ENCODE measurements at places on chromosomes 3 and 15. TPM values are rescaled to one million over a fixed set of nuclear protein-coding genes. Genes with fewer than 3 reads are reported as not detected.
A peak's percentile ranks its signal among the peaks of the same experiment; 100 is the strongest.

DNA sequence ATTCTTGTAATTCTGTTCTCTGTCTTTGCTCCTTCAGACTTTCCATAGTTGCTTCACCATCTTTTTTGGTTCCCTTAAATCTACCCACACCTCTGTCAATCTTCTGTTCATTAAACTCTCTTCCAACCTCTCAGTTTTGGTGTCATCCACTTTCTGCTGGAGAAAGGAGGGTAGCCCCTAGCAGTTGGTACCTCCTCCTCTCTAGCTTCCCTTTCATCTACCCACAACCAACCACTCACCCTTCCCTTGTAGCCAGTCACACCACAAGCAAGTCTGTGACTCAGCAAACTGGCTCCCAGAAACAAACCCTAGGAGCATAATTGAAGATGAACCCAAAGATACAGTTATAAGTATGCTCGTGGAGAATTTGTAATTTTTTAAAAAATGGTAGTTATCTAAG lies 318.6 kb downstream of the FHIT start:
- H3K4me1 ChIP-seq = peaks cover 4% of the 10 kb centered on the region
- H3K36me3 ChIP-seq = no peaks in the 10 kb centered on the region
- H3K27ac ChIP-seq = no peak overlapping the region
- DNase-seq = no peak
- no peak overlapping the region for H3K4me3 ChIP-seq

DNA sequence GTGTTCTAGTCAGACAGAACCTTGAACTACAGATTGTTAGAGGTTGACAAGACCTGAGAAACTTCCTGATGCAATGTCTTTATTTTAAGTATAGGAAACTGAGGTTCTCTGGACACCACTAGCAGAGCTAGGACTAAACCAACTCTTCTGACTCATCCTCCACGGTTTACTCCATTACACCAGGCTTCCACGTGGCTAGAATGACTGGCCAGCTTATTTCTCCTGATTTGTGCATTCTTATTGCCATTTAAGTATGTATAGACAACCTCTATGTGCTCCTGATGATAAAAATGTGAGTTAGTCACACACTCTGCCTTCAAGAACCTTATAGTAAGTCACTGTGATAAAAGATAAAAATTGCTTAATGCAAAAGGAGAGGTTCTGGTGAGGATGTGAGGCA lies 182.7 kb downstream of the MEX3B start:
- H3K4me1 ChIP-seq = no peaks in the 10 kb centered on the region
- no peak overlapping the region for H3K4me3 ChIP-seq
- H3K27me3 ChIP-seq = no peaks in the 10 kb centered on the region
- H3K36me3 ChIP-seq = no peaks in the 10 kb centered on the region

The ITIH1 gene
- not detected for total RNA-seq

The C2CD4B gene
- total RNA-seq = 0.58 TPM

DNA sequence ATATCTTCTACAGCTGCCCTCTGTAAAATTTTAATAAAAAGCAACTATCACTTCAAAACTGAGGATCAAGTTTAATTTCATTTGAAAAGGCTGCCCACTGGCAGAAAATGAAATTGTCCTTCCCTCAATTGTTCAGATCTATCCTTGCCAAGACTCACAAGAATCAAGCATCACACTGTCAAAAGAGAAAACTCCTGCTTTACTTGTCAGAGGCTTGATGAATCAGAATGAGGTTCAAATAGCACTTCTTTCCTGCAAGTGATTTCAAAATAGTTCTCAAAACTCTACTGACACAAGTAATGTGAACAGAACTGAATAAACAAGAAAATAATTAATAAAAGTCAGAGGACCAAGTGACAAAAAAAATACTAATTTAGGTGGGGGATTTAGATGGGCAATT lies 70.6 kb downstream of the GOLIM4 start:
- peaks cover 17% of the 10 kb centered on the region for H3K36me3 ChIP-seq
- H3K27me3 ChIP-seq = no peaks in the 10 kb centered on the region
- H3K4me3 ChIP-seq = peak overlapping the region; percentile 60

GRCh38 chr3:144142151-144142840 lies 170.7 kb downstream of the DIPK2A start:
- no peak overlapping the region for H3K27ac ChIP-seq
- H3K27me3 ChIP-seq = peaks cover 3% of the 10 kb centered on the region
- no peaks in the 10 kb centered on the region for H3K36me3 ChIP-seq
- H3K4me3 ChIP-seq = no peak overlapping the region
- DNase-seq = no peak
- H3K4me1 ChIP-seq = no peaks in the 10 kb centered on the region

The LSAMP gene
- not detected for total RNA-seq

The SLC6A11 gene
- total RNA-seq = not detected

GRCh38 chr15:74227968-74228722 lies 8.0 kb upstream of the CCDC33 start:
- no peaks in the 10 kb centered on the region for H3K4me1 ChIP-seq
- H3K27me3 ChIP-seq = peaks cover 17% of the 10 kb centered on the region
- no peak overlapping the region for H3K4me3 ChIP-seq
- DNase-seq = no peak
- no peak overlapping the region for H3K27ac ChIP-seq
- H3K36me3 ChIP-seq = no peaks in the 10 kb centered on the region

The PLA1A gene
- total RNA-seq = 0.31 TPM

The POLQ gene
- total RNA-seq = 31.0 TPM

GRCh38 chr15:92614301-92614700 lies 41.3 kb downstream of the FAM174B start:
- H3K4me1 ChIP-seq = no peaks in the 10 kb centered on the region
- no peaks in the 10 kb centered on the region for H3K36me3 ChIP-seq
- DNase-seq = no peak
- no peak overlapping the region for H3K4me3 ChIP-seq
- H3K27me3 ChIP-seq = no peaks in the 10 kb centered on the region

DNA sequence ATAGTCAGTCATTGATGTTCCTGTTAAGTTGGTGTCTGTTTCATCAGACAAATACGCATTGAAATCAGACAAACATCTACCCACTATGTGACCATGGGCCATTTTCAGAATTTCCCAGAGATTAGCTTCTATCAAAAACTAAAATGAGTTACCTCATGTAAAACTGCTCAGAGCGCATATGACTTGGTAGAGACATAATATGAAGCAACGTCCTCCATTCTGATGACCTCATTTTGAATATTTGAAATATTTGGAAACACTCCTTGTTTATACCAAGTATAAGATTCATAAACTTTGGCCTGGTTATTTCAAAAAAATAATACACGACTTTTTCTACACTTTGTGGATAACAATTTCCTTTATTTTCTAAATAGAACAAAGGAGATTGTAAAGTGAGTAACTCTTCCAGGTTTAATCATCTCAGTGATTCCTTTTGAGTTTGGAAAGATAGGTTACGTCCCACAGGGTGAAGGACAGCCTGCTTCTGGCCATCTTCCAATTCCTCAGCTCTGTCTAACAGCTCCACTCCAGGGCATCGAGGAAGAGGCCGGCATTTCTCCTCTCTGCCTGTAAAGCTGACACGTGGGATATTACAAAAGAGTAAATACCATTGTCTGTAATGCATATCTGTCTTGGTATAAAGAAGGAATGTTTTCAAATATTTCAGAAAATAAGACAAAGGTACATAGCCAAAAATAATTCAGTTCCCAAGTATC lies 122.6 kb downstream of the CADM2 start:
- H3K27me3 ChIP-seq = no peaks in the 10 kb centered on the region
- H3K27ac ChIP-seq = no peak overlapping the region
- no peak overlapping the region for H3K4me3 ChIP-seq
- DNase-seq = no peak
- no peaks in the 10 kb centered on the region for H3K4me1 ChIP-seq

The ADCY5 gene
- not detected for total RNA-seq

GRCh38 chr3:183211352-183211751 lies 41.7 kb upstream of the B3GNT5 start:
- DNase-seq = no peak
- H3K27me3 ChIP-seq = peaks cover 2% of the 10 kb centered on the region
- peaks cover 19% of the 10 kb centered on the region for H3K36me3 ChIP-seq
- peak overlapping the region; percentile 50 for H3K27ac ChIP-seq
- peaks cover 20% of the 10 kb centered on the region for H3K4me1 ChIP-seq
- no peak overlapping the region for H3K4me3 ChIP-seq

The DNAJA4 gene
- 75.9 TPM for total RNA-seq

DNA sequence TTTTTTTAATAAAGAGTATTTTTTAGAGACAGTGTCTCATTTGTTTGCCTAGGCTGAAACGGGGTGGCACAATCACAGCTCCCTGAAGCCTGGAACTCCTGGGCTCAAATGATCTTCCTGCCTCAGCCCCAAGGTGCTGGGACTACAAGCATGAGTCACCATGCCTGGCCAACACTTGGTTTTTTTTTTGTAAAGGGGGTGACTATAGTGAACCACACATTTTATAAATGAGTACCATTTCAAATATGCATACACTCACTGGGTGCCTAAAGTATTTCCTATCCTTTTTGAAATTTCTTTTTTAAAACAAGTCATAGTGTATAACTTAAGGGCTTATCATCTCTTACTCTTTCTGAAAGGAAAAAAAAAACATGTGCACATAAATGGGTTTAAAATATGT lies 325.2 kb upstream of the MEIS2 start:
- no peak for DNase-seq
- no peak overlapping the region for H3K27ac ChIP-seq
- H3K27me3 ChIP-seq = no peaks in the 10 kb centered on the region
- no peaks in the 10 kb centered on the region for H3K4me1 ChIP-seq
- H3K4me3 ChIP-seq = no peak overlapping the region
- no peaks in the 10 kb centered on the region for H3K36me3 ChIP-seq

DNA sequence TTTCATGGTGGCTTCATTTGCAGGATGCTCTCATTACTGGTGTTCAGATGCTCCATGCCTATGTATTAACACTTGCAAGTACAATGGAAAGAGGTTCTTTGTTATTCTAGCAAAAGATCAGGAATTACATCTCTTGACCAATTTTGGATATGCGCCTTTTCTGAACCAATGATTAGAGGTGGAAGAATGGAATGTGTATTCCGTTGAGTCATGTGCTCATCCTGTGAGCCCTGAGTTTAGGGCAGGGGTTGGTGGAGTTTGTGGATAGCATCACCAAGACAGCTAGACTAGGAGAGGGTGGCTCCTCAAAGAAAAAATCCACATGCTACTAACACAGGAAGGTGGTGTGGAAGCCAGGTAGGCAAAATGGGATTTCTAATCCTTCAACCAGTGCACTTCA lies 80.7 kb upstream of the SLC25A26 start:
- no peaks in the 10 kb centered on the region for H3K36me3 ChIP-seq
- no peaks in the 10 kb centered on the region for H3K4me1 ChIP-seq
- no peak overlapping the region for H3K4me3 ChIP-seq
- DNase-seq = no peak
- H3K27me3 ChIP-seq = no peaks in the 10 kb centered on the region

DNA sequence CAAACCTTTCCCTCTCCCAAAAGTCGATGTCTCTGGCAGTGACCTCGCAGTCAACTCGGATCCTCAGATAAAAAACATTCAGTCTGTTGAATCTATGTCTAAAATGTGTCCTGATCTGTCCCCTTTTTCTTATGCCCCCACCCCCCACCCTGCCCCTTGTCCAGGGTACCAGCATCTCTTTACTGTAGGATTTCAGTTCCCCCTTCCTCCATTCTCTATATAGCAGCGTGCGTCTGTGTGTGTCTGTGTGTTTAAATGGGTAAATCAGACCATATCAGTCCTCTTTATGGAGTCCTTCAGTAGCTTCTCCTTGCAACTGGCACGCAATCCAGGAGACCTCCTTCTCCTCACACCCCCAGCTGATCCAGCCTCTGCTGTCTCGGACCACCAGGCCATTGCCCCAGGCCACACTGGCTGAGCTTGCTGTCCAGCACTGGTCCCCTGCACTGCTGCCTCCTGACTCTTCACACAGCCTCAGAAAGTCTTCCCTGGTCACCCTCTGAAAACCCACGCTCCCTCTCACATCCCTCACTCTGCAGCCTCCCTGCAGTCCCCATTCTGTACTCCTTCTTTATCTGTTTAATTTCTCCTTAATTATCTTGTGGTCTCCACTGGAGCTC lies 1.5 kb downstream of the LRRK1 start:
- H3K27ac ChIP-seq = no peak overlapping the region
- peaks cover 60% of the 10 kb centered on the region for H3K27me3 ChIP-seq
- DNase-seq = no peak

DNA sequence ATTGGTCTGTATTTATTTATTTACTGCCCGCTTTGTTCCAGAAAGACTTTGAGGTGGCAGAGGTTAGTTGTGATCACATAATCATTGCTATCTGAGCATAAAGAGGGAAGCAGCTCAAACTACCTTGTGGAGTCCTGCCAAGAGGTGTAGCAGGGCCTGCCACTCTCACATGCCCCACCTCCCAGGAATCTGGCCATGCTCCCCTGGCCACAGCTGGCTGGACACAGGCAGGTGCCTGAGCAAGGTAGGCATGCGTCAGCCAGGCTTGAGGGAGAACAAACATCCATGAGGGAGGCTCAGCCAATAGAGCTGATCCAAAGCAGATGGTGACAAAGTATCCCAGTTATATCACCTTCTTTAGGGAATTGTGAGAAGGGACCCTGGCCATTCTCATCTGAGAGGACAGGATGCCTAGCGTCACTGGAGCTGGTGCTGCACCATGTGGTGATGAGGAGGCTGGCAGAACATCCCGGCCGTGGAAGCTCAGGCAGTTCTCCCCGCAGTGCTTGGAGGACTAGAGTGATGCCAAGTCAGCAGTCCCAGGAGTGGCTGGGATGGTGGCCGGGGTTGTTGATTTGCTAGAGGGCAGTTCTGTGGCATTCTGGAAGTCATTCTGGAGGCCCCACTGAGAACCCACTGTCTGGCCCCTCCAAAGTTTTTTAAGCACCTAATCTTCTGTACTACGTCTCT lies 6.8 kb upstream of the POLG start:
- H3K4me3 ChIP-seq = no peak overlapping the region
- no peak overlapping the region for H3K27ac ChIP-seq
- no peaks in the 10 kb centered on the region for H3K36me3 ChIP-seq
- no peak for DNase-seq

GRCh38 chr15:65259367-65259797 lies 27.3 kb downstream of the PARP16 start:
- DNase-seq = no peak
- peaks cover 33% of the 10 kb centered on the region for H3K36me3 ChIP-seq
- H3K27ac ChIP-seq = no peak overlapping the region
- H3K4me3 ChIP-seq = no peak overlapping the region
- no peaks in the 10 kb centered on the region for H3K27me3 ChIP-seq

The STRIT1 gene
- total RNA-seq = not detected

GRCh38 chr3:49158792-49159191 lies 7.3 kb downstream of the CCDC71 start:
- no peak for DNase-seq
- H3K27ac ChIP-seq = no peak overlapping the region
- H3K27me3 ChIP-seq = no peaks in the 10 kb centered on the region
- peaks cover 19% of the 10 kb centered on the region for H3K36me3 ChIP-seq

The GOLGA8J gene
- total RNA-seq = not detected

The ACAD11 gene
- total RNA-seq = 18.9 TPM

The MORC1 gene
- total RNA-seq = not detected

DNA sequence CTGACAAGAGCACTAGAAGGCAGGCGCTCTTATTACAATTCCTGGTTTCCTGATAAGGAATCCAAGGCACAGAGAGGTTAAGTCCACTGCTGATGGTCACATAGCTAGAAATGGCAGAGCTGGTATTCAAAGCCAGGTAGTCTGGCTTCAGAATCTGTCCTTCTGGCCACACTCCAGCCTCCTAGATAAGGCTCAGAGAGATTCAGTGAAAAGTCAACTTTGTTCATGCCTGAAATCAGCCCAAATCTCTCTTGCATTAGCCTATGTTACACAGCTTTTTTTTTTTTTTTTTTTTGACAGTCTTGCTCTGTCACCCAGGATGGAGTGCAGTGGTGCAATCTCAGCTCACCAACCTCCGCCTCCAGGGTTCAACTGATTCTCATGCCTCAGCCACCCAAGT lies 21.1 kb upstream of the CMTM8 start:
- no peak overlapping the region for H3K27ac ChIP-seq
- H3K36me3 ChIP-seq = no peaks in the 10 kb centered on the region
- no peak for DNase-seq
- H3K4me3 ChIP-seq = no peak overlapping the region
- H3K4me1 ChIP-seq = no peaks in the 10 kb centered on the region

All from activated CD4-positive, alpha-beta T cell treated with anti-CD3 and anti-CD28 coated beads, Interleukin-2, amount 10 ng/mL, durations not matched to agents 24 days and 14 days (primary cell).